NCI-H526 (cell line): ENCODE measurements at places on chromosomes 1 and 21.

GRCh38 chr21:45347712-45348499, 57.1 kb upstream of the COL18A1 start:
- no peak for DNase-seq

DNA sequence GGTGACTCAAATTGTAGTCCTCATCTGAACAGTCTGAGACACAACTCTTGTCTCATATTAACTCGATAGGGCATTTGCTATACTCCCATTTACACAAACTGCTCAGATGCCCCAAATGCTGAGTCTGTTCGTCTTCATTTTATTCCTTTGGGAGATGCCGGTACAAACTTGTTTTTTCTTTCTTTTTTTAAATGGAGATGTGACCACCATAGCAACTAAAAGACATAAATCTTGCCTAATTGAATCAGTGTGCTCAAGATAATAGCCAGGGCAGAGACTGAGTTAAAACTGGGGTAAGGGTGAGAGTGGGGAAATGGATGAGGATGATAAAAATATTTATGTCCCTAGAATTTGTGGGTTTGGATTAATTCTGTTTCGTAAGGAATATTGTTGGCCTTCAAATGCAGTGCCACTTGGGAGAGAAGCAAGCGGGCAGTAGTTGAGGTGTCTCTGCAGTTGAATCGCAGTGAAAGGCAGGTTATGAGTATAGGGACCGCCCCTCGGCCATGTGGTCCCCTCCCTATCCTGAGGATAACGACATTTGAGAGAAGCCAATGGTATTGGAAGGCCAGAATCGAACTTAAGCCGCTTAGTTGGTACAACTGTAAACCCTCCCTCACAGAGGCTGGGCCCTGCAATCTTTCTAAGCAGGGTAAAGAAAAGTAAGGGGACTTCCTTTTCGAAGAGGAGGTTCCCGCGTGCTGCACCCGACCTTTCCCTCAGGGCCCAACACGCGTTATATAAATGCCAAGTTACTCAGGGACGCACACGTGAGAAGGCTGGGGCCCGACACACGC, 859 bp upstream of the LRRC8B start:
- peak; percentile 76 for DNase-seq

- no peak for DNase-seq
Measured at GRCh38 chr1:231951374-231951773, 324.8 kb downstream of the DISC1 start.

- peak; percentile 76 for DNase-seq
Measured at GRCh38 chr1:245155272-245156040, 671 bp downstream of the KIF26B start.
